ENCODE measurements at places on chromosomes 4 and X.

- DNase-seq: no peak
These were observed 277.7 kb upstream of the CLNK start for GRCh38 chr4:10962246-10962645.

- peak; percentile 87 for DNase-seq
These were observed 29.2 kb downstream of the P2RY8 start for GRCh38 chrX:1507511-1508463.

DNA sequence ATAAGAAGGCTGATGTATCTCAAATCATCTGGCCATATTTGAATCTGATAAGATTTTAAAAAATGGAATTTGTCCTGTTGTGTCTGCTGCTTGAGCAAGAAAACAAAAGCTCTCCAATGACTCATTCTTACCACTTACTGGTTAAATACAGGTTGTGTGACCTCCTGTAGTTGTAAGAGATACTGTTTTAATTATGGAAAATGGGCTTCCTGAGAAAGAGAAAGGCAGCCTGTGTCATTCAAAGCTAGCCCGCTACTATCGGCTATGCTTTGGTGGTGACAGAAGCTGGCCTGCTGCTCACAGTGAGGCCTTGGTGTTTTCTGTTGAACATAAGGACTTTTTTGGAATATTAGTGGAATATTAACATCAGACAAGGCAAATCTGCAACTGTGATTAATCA, 1722.1 kb upstream of the PCDH10 start:
- no peak for DNase-seq

DNA sequence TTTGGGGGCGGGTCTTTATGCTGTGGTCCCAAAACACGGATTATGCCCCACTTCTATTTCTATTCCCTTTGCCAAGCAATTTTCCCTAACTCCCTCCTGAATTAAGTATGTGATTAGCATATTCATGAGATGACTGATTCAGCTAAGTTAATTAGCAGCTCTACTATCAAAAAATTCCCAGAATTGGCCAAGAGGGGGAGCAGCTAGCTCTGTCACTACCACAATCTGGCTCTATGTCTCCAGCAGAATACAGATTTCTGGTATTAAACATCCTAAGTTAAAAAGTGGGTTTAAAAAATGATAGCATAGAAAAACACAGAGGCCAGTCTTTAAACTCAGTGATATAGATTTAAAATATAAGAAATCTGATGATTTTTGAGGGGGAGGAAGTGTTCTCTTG, 80.3 kb downstream of the GPC4 start:
- peak; percentile 28 for DNase-seq

DNA sequence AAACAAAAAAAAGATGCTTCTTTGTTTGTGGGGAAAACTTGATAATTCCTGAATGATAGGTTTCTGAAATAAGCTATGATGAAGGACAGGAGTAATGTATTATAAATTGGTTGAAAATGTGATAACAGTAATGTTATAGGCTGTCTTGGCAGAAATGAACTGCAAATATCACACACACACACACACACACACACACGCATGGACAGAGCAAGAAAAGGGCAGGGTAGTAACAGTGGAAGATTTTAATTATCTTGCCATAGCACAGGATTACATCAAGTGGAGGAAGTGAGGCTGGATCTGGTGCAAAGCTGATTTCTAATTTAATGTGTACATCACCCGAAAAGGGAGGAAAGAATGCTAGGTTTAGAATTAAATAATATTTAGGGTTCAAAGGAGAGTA, 97.5 kb upstream of the CXXC4 start:
- DNase-seq: no peak

GRCh38 chrX:64977830-64978229, 1.6 kb upstream of the ZC4H2 start:
- no peak for DNase-seq

DNA sequence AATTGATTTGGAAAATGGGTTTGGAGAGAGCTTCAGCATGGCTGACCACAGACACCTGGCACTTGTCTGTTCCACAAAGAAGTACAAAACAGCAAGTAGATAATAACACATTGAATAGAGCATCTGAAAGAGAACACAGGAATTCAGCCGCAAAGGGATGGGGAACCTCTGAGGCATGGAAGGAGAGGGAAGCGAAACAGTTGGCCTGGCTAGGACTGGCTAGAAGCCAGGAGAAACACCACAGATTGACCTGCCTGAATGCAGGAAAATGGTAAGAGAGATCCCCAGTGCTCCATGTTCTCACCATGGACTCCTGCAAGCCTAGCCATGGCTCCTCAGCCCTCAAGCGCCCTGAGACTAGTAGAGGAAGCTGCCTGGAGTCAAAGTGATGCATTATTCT, 169.7 kb upstream of the SH3RF1 start:
- DNase-seq: peak; percentile 3

- peak; percentile 31 for DNase-seq
These were observed 99.4 kb upstream of the PUDP start for GRCh38 chrX:7247346-7247745.

GRCh38 chr4:119050527-119051090, 85.0 kb upstream of the MYOZ2 start:
- DNase-seq: no peak

DNA sequence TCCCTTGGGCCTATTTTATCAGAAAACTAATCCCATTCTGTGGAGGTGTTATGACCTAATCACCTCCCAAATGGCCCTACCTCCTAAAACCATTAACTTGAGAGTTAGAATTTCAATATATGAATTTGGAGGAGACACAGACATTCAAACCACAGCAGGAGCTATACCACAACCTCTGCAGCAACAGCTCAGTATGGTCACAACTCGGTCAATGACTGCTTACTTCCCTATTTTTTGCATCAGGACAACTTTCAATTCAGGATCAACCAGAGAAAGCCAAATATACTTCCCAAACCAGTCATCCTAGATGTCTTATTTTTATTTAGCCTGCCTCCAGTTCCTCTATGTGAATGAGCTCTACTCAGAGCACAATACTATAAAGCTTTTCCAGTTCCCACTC, 11.3 kb upstream of the SMARCA5 start:
- peak; percentile 30 for DNase-seq

GRCh38 chr4:896216-896615, 35.9 kb downstream of the GAK start:
- no peak for DNase-seq

GRCh38 chrX:133287860-133288259, 69.7 kb upstream of the TFDP3 start:
- DNase-seq: no peak

- no peak for DNase-seq
These were observed 24.8 kb downstream of the HOPX start for GRCh38 chr4:56656346-56656643.

- no peak for DNase-seq
These were observed 129.0 kb downstream of the TMEM47 start for GRCh38 chrX:34528081-34528480.

- no peak for DNase-seq
These were observed 904.9 kb upstream of the EPHA5 start for GRCh38 chr4:66575008-66575696.

GRCh38 chrX:87895421-87895820, 377.8 kb downstream of the KLHL4 start:
- no peak for DNase-seq

DNA sequence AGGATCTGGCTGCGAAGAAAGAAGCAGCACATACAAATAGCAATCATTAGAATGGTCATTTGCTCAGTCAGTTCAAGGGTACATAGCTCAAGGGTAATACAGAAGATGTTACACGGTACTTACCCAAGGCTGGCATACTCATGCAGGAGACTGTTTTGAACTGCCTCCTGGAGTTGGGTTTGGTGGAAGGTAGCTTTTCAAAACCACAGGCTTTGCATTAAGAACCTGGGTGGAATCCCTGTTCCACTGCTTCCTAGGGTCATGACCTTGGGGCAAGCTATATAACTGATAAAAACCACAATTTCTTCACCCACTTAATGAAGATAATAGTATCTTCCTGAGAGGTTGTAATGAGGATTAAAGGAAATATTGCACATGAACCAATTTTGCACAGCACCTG, 36.5 kb downstream of the TBC1D9 start:
- peak; percentile 29 for DNase-seq

DNA sequence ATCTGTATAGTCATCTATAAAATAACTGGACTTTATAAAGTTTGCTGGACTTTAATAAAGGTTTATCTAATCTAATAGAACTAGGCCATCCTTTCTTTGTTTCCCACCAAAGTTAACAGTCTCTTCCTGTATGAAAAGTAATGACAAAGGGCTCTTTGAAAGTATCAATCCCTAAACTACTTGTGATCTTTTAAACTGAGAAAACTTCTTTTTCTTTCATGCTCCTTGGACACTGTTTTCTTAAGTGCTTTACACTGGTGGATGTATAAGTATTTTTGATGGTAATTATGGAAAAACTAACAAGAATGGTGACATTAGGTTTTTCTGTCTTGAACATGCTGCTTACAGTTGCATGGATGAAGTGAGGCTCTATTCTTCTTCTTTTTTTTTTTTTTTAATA, 2.4 kb upstream of the ZFX start:
- DNase-seq: no peak

- DNase-seq: no peak
These were observed 12.0 kb downstream of the COL4A6 start for GRCh38 chrX:108426262-108426661.

GRCh38 chr4:173535165-173535902, 5.3 kb upstream of the HAND2 start:
- DNase-seq: no peak

DNA sequence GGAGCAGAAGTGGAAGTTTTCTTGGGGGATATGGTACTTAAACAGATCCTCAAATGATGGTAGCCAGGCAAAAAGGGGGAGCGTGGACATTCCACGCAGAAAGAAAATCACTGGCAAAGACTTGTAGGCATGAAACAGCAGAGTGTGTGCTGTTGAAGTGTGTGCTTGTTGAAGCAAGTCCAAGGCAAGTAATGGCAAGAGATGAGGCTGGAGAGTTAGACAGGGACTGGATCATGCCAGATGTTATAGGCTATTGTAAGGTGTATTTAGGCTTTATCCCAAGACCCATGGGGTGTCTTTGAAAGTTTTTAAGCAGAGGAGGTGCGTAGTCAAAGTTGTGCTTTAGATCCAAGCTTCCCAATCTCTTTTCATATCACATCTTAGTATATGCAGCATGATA, 124.5 kb downstream of the MBNL3 start:
- no peak for DNase-seq

DNA sequence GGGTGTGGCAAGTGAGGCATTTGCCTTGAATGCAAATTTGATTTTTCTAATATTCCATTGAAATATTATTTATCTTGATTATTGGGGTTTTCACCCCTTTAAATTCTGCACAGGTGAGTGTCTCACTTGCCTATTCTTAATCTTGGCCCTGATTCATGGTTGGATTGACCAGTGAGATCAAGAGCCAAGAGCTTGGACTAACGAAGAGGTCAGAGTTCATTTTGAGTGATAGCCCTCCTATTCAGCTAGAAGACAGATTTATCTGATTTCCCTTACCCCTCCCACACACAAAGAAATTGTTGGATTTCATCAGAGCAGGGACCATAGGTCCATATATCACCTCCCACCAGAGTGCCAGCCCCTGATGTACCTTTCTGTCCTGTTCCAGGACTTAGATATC, 11.6 kb upstream of the ACOT9 start:
- no peak for DNase-seq

DNA sequence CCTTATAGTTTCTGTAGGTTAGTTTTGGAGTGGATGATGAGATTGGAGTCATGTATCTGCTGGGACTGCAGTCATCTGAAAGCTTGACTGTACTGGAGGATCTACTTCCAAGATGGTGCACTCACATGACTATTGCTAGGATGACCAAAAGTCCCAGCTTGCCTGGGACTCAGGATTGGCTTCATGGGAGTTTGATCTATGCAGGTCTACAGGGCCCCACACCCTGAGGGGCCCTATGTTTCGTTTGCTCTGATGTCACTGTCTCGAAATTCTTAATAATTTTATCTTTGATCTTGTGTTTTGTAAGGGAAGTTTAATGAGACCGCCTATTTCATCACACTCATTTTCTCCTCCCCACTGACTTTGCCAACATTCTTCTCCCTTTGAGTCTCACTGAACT, at the start of gene SMIM9:
SMIM9 (minus strand) TSS at position 101 of the 400 bp plus-strand sequence. CDS start 3,806 bp downstream, outside the sequence.
- DNase-seq: no peak

- peak; percentile 80 for DNase-seq
These were observed 38.2 kb downstream of the STARD8 start for GRCh38 chrX:68685685-68686084.

DNA sequence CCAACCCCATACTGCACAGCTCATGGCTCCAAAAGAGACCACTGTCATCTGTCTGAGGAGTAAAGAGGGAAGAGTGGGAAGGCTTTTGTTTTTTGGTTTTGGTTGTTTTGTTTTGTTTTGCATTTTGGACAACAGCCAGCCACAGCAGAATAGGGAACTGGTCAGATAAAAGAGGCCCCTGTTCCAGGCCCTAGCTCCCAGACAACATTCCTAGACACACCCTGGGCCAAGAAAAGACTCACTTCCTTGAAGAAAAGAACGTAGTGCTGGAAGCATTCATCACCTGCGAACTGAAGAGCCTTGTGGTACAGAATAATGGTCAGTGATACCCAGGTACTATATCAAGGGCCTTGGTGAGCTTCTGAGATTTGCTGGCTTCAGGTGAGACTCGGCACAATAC, 619.4 kb upstream of the SPANXN1 start:
- no peak for DNase-seq

DNA sequence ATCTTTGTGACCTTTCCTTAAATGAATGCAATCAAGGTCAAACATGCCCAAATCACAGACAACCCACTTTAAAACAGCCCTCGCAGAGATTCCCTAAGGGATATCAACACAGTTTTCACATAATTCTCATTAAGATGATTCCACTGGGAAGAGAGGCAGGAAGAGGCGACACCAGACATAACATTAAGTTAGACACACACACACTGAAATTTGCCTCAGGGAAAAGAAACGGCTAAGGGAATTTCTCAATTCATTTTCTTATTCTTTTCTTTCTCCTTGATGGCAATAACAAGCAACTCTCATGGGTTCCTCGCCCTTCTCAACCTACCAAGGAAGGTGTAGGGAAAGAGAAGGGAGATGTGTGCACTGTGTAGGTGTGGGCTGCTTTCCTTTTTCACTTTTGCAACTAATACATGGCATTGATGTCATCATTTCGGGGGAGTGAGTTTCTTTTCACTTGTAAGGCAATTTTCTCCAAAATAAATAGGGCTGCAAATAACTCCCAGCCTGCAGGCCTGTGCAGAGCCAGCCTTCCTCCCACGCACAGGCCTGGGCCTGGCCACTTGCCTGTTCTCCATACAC, 41.4 kb downstream of the SOD3 start:
- peak; percentile 28 for DNase-seq
